ENCODE measurements at places on chromosomes 7 and 10. TPM values are rescaled to one million over a fixed set of nuclear protein-coding genes. Genes with fewer than 3 reads are reported as not detected.

GRCh38 chr7:128948312-128948973, 10.7 kb downstream of the IRF5 start:
- no peak for DNase-seq

DNA sequence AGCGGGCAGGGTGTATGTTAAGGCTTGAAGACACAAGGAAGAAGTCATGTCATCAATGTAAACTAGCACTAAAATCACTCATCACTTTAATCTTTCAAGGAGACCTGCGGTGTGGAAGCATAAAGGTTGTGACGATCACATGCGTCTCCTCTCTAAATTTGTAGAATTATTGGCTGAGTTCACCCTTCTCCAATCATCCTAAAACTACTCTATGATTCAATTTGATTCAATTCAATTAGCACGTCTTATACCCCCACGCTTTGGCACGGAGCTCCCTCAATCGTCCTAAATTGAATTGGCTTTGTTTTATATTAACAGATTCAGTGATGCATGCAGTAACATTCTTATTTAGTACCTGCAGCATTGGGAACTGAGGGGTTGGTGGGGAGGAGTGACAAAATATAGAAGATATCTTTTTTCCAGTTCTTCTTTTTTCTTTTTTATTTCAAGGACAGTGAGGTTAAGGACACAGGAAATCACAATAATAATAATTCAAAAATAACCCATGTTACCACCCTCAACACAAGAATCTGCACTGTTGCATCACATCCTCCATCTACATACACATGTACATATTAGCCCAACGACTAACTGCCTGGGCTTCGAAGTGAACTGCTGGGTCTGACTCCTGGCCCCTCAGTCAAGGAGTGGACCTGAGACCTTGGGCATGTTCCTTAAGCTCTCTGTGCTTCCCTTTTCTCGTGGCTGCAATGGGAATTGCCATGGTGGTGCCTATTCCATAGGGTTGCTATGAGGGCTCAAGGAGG, 86.5 kb downstream of the LSM5 start:
- DNase-seq, result no peak

GRCh38 chr7:25429731-25430130, 201.4 kb upstream of the NPVF start:
- no peak for DNase-seq

Gene VWDE
- not detected for total RNA-seq

- DNase-seq, result no peak
Measured at GRCh38 chr10:128568990-128569945, 443.0 kb upstream of the MKI67 start.

Gene LIPM
- not detected for total RNA-seq

Gene HSPA12A
- 0.92 TPM for total RNA-seq

Gene HTR5A
- total RNA-seq, result not detected

DNA sequence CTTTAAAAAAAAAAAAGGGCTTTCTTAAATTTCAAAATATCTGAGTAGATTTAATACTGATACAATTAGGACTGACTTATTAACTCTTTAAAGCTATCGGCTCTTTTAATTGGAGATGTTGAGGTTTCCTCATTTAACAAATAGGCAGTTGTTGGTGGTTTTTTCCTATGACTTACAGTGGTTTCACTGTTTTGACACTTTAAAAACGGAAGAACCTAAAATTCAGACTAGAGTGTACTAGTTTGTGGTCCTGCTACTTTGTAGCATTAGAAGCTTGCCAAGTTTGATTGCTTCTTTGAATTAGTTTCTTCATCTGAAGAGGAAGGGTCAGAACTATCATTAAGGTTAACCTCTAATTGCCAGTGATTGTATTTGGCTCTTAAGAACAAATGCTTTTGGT, 27.7 kb downstream of the CUL1 start:
- no peak for DNase-seq

Gene INHBA
- total RNA-seq, result not detected

DNA sequence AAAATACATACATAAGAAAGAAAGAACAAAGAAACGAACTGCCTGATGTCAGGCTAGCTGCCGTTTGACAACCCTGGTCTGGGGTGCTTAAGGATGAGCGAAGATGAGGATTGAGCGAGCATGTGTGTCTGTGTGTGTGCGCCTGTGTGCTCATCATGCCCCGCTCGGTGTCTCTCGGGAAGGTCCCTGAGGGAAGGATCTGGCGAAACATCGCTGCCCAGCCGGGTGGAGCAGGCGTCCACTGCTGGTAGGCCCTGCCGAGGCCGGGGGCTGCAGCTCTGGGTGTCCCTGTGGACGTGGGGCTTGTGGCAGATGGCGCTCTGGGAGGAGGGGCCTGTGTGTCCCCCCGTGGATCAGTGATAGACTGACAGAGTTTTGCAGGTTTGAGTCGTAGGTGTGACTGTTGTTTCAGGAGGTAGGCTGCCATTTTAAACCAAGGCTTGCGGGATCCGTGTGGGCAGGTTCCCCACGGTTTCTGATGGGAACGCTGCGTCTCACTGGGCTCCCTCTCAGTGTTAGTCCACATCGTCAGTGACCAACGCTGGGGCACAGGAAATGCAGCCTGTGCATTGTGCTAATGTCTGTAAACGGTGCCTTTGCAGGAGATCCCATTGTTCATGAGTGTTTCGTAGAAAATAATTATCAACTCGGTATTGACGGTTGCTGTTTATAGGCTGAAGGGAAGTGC, 5.9 kb upstream of the SUN1 start:
- DNase-seq, result no peak

- peak; percentile 3 for DNase-seq
Measured at GRCh38 chr10:126204320-126204719, 184.0 kb downstream of the ADAM12 start.

GRCh38 chr7:22969010-22969431, 44.9 kb downstream of the HYCC1 start:
- DNase-seq, result no peak

- no peak for DNase-seq
Measured at GRCh38 chr7:114703677-114704076, 218.2 kb upstream of the MDFIC start.
